ENCODE measurements at places on chromosomes 2 and 18. TPM values are rescaled to one million over a fixed set of nuclear protein-coding genes. Genes with fewer than 3 reads are reported as not detected.

SCN9A gene
- 6.2 TPM for total RNA-seq

VIL1 gene
- not detected for total RNA-seq

CXCR1 gene
- total RNA-seq: not detected

RAB3GAP1 gene
- total RNA-seq: 144 TPM

ALK gene
- 0.14 TPM for total RNA-seq

RAB31 gene
- total RNA-seq: 45.5 TPM

CPS1 gene
- 16.1 TPM for total RNA-seq

SGPP2 gene
- 13.0 TPM for total RNA-seq

CHST9 gene
- total RNA-seq: under 0.01 TPM

KRTCAP3 gene
- 13.3 TPM for total RNA-seq

GKN2 gene
- not detected for total RNA-seq

PPM1B gene
- total RNA-seq: 32.8 TPM

DNAJC5G gene
- total RNA-seq: not detected

POLE4 gene
- total RNA-seq: 18.5 TPM

L3MBTL4 gene
- total RNA-seq: 8.0 TPM

RNF125 gene
- 1.7 TPM for total RNA-seq

CD8A gene
- not detected for total RNA-seq
